ENCODE measurements at places on chromosomes 4 and X.

DNA sequence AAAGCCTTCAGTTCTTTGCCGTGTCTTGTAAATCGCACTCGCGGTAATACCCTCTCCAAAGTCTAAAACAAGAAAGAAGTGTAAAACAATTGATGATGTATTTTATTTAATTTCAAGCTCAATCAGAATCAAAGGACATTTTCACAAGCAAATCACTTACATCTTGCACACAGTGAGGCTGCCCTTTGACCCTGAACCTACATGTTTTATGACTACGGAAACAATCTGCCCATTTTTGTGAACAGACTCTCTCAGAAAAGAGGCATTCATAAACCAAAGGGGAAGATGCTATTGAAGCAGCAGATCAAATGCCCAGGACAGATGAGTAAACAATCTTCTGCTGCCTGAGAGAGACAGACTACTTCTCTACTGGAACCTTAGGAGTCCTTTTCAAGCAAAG, 76.0 kb upstream of the DDX60 start:
- no peak for DNase-seq

DNA sequence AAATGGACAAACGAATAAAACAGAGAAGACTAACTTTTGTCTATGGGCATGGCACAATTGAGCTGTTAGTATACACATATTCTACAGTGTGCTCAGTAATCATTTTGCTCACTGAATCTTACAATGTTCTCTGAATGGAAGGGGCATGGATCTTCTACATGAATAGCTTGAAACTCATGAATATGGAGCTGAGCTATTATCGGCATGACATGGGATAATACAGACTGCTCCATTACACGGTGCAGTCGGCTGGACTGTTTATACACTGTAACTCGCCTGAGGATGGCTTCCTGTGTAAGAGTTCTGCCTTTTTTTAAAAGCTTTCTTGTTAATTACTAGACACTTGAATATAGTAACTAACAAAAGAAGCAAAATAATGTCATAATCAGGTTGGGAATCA, 368.5 kb upstream of the MAD2L1 start:
- DNase-seq: no peak

GRCh38 chr4:40301603-40302002, 33.5 kb upstream of the CHRNA9 start:
- DNase-seq: no peak

DNA sequence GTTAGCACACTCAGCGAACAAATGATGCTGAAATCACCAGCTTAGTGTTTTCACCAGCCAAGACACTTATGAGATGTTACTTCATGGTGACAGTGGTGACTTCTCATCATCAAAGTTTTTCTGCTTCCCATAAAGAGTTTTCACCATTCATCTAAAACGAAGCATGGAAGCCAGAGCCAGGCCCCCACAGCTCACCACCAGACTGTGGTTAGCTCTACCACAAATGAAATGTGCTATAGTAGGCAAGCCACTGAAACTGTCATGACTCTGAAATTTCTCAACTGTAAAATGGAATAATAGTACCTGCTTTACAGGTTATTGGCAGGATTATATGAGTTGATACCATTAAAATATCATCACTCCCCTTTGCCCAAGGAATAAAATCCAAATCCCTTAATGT, 56.4 kb upstream of the HHIP start:
- no peak for DNase-seq

DNA sequence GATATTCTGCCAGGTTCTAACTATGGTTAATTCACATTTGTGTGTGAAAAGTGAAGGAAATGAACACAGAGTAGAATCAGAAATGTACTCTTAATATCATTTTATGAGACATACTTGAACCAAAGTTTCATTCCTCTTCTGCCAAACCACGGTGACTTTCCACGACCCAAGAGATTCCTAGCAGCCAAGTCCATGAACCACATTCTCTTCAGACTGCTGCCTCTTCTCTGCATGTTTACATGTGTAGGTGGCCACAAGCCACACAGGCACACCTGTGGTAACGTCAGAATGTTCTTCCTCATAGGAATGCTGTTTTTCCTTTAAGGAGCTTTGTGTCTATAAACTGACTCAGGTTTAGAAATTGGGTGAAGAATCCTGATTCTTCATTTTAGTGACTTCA, 1411.2 kb downstream of the RAPGEF2 start:
- no peak for DNase-seq

DNA sequence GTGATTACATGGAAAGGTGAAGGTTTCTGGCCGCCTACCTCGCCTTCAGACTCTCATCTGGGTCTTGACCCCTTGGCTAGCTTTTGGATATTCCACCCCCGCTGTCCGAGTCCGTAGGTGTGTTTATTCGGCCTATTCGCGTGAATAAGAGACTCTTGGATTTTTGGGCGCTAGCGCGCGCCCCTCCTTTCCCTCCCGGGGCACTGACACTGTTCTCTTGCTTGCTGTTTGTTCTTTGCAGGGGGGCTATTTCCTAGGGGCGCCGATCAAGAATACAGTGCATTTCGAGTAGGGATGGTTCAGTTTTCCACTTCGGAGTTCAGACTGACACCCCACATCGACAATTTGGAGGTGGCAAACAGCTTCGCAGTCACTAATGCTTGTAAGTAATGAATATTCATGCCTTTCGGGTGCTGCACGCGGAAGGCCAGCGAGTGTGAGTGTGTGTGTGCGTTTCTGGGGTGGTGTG, 932 bp downstream of the GRIA2 start:
- no peak for DNase-seq

GRCh38 chrX:138923805-138924204, 212.3 kb upstream of the FGF13 start:
- DNase-seq: no peak

- DNase-seq: no peak
Observed at GRCh38 chr4:69376450-69376849, 96.2 kb downstream of the UGT2B28 start.

GRCh38 chr4:185836241-185837084, 24.5 kb upstream of the SORBS2 start:
- DNase-seq: no peak

- peak; percentile 52 for DNase-seq
Observed at GRCh38 chr4:78551420-78552351, at the start of gene ANXA3. Gene ANXA3, plus strand, starts transcription at chr4:78551770. Its CDS starts 2,704 bp downstream, at chr4:78554474.

DNA sequence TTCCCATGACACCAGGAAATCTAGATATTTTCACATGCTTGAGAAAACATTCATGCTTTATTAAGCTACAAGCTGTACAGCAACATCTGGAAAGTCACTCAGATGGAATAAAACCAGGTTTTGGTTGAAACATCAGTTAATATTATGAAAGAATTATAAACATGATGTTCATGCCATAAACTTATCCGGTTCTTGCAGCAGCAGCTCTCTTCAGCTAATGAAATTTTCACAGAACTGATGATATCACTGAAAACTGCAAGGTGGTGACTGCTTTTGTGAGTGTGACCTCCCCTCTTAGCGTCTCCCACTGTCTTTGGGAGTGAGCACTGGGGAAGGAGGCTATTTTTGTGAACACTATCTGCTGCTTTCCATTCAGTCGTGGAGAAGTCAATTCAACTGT, 56.9 kb downstream of the ARHGAP10 start:
- DNase-seq: no peak

- no peak for DNase-seq
Observed at GRCh38 chr4:100929135-100929534, 411.3 kb upstream of the EMCN start.

DNA sequence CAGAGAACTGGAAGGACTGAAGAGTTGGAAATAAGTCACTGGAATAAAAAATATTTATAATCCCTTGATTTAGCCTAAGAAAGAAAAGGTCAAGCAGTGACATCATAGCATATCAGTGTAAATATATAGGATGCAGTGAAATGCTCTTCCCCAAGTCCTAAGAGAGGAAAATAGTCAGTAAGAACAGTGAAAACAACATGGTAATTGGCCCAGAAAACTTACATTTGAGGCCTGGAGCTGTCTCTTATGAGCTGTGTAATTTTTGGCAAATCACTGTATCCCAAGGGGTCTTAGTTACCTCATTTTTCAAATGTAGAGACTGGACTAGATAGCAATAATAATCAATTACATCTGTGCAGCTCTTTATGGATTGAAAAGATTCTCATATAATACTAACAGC, 255.7 kb upstream of the AR start:
- no peak for DNase-seq

- no peak for DNase-seq
Observed at GRCh38 chrX:39972340-39972739, 125.4 kb downstream of the BCOR start.

GRCh38 chr4:160546201-160546600, 1443.3 kb downstream of the RAPGEF2 start:
- no peak for DNase-seq

DNA sequence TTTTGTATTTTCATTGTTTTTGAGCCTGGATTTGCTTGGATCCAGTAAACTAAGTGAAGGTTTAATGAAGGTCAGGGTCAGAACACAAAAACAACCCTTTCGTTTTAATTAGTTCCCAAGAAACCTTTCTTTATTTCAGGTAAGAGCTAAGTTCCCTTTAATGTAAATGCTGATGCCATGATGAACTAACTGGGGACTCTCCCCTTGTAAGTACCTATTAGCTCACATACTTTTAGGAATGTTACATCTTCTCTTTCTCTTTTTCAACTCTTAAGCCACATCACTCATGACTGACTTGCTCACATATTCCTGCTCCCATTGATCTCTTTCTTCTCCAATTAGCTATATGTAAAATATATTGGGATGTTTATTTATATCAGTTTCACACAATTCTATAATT, 673.1 kb upstream of the CPEB2 start:
- no peak for DNase-seq

DNA sequence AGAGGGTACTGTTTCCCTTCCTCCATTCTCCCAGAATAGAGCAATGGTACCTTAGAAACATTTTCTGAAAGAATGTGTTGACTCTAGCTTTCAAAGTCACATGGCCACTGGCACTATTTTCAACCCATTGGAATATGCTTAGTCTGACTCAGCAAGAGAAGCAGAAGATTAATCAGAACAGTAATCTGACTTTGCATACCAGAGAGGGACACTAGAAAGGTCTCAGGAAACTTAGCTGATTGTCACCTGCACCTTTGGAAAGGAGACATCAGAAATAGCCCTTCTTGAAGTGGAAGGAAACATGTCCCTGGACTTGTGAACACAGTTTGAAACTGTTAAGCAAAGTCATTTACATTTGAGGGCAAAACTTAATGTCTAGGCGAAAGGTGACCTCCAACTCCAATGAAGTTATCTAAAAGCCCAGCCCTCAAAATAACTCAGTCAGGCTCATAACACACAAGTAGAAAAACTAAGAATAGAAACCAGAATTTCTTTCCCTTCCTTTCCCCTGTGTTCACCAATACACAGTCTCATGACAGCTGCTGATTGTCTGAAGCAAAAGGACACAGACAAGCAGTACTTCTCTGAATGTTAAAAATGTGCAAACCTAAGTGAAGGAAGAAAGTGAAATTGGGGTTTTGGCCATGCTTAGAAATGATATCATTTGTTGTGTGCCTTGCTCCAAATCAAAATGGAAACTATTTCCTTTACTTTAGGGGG, 270.8 kb downstream of the GRIA3 start:
- no peak for DNase-seq

- no peak for DNase-seq
Observed at GRCh38 chr4:124980276-124980752, 267.8 kb upstream of the ANKRD50 start.

DNA sequence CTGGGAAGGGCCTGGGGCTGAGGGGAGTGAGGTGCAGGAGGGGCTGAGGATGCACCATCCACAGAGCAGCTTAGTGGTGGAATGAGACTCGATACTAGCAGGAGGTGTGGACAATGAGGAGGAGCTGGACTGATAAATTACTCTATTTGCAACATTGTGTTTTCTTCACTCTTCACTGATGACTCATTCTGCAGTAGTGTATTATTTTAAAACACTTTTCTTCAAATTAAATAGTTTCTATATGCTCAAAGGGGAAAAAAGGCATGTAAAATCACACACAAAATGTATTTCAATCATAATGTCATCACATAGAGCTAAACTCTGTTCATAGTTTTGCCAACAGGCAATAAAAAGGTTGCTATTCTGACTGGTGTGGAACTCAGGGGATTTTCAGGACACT, 467.0 kb upstream of the CTSO start:
- DNase-seq: no peak

GRCh38 chrX:48465336-48465933, 4.6 kb downstream of the SLC38A5 start:
- DNase-seq: no peak

DNA sequence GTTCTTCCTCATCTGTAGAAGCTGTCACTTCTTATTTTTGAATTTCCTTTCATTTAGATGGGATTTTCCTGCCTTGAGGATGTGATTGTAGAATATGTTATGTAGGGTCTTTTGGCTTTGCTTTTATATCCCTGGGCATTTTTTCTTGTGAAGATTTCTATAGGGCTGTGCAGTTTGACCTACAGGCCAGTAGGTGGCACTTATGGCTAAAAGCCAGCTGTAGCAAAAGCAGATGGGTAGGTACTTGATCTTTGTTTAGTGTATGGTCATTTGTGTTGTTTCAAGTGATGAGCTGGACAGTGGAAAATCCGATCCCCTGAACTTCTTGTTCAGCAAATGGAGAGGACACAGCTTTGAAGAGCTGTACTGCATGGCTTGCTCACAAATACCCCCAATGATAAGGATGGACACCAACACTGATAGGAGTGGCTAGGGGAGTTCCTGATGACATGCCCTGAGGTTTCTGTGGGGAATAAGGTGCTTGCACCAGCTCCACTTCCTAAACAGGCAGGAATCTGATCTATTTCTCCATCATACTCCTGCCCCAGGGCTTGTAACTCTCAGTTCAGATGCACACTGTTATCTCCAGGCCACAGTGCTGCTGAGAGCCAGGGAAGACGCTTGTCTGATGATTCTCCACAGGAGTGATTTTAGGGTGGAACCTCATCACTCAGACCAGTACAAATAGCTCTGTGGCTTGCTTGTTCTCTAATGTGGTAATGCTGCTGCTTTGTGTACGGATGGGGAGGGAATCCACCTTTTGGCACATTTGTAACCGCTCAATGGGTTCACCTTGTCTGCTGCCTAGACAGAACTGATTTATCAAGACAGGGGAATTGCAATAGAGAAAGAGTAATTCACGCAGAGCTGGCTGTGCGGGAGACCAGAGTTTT, 417.1 kb upstream of the MAGEB16 start:
- DNase-seq: peak; percentile 5
